ENCODE measurements at places on chromosomes 12 and 14.

DNA sequence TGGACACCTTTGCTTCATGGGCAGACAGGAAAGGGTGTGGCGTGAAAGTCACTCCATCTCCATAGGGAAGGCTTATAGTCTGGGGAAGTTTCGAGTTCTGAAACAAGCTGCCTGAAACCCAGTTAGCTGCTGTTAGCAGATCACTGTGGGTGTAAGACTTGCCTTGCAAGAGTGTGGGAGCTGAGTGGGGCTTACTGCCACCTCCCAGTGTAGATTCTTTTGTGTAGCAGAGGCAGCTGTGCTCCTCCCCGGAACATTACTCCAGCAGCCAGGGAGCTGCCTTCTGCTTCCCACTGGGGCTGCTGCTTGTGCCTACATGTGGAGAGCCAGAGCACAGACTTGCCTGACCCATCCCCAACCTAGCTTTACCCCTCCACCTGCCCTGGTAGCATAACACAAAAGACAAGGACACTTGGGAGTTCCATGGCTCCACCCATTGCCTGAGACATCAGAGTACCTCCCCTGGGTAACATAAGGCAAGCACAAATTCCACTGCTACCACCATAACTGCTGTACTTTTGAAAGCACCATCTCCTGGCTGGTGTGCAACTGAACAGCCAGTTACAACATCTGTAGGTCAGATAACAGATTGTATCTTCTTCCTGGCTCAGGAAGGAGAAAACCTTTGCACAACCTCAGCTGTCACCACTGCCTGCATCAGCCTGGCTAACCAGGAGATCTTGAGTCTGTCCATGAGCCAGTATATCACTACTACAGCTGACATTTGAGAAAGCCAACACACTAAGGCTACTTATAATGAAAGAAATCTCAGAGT is 69.5 kb downstream of the ADAMTS20 start:
- no peak for DNase-seq

GRCh38 chr12:3034067-3034750 is 43.0 kb upstream of the TSPAN9 start:
- DNase-seq, result peak; percentile 52

DNA sequence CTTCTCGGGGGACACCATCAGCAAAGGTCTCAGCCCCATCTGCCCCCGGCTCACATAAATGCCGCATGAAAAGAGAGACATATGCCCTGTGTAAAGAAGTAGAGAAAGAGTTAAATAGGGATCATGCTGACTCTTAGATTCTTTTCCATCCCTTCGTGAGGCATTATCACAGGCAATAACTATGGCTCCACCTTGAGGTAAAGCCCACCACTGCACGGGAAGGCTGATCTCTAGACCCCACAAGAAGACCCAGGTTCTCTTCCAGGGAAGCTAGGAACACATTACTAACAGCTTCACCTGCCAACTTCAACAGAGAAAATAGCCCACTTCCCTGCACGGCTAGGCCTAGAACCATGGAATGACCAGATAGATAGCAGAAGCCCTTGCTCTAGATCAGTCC is 14.1 kb upstream of the NOP2 start:
- no peak for DNase-seq

- DNase-seq, result no peak
Measured at GRCh38 chr12:116127859-116128258, 149.6 kb downstream of the MED13L start.

DNA sequence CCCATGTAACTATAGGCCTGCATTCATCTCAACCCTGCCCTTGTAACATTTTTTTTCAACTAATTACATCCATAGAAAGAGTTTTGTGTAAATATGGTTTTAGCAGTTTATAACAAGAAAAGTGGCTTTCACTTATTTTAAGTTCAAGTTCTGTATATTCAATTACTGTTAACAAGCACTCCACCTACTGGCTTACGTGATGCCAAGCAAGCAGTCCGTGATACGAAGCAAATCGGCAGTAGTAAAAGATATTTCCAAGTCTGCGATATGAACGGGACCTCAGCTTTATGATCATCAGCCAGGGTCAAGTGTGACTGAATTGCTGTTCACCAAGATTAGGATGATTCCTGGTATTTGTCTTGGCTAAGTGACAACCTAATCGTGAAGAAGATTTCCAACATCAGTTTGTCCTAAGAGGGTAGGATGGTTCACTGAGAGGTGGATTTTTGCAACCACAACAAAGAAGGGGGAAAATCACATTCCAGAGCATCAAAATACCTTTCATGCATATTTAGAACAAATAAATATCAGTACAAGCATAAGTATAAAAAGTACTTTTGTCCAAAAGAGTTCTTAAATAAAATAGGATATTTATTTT is 456.2 kb downstream of the FOXG1 start:
- no peak for DNase-seq

DNA sequence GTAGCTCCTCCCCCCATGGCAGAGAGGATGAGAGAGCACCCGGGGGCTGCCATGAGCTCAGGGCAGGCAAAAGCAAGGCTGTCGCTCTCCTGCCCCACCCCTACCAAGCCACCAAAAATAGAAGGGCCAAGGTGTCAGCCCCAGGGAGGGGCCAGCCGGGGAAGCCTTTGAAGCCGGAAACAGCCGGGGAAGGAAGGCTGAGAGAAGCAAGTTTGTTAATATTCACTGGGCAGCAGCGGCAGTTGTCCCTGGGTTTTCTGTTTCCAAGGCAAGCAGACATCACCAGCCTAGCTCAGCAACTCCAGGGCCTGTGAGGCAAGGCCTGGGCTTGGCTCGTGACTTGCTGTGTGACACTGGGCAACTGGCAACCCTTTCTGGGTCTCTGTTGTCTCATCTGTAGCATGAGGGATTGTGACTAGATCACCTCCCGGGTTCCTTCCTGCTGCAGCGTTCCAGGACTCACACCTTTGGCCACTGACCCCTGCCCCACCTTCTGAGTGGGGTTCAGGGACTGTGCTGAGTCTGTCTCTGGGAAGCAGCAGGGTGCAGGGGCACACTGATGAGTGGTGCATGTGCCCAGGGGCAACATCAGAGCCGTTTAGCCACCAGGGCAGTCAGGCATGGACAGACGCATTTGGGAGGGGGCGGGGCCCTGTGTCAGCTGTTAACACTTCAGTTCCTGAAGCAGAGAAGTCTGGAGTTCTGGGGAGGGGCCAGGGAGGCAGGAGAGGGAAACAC is 24.3 kb downstream of the SYNDIG1L start:
- DNase-seq, result no peak

DNA sequence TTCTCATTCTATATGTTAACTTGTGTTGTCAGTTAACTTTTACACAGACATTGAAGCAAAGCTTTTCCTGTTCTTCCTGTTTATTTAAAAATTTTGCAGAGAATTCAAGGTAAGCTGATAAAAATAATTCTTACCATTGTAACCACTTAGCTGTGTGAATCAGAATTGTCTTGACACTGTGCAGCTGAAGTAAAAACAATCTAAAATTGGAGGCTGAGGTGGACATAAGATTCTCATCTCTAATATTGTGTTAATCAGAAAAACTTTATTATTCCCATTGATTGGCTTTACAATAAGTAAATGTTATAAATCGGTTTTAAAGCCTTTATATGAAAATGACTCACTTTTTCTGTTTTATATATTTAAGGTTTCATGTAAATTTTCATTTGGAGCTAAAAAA is 240.3 kb upstream of the PLEKHG7 start:
- no peak for DNase-seq

DNA sequence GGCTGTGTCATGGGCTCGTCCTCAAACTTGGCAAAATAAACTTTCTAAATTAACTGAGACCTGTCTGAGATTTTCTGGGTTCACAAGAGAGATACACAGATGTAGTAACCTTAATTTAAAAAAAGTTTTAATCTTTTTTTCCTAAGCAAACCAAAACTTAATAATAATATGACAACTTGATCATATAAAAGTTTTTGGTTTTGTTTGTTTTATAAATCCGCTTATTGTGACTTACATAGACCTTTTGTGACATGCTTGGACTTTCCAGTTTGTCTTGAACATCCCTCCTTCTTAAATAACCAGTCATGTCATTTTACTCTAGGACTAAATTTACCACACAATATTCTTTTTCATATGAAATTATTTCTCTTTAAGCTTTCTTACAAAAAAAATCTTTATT is 8.5 kb downstream of the RDH12 start:
- no peak for DNase-seq

- no peak for DNase-seq
Measured at GRCh38 chr14:69105326-69105725, 47.6 kb downstream of the DCAF5 start.

GRCh38 chr14:94396628-94397225 is 8.3 kb upstream of the SERPINA1 start:
- no peak for DNase-seq

- DNase-seq, result peak; percentile 53
Measured at GRCh38 chr12:14366209-14367039, 942 bp downstream of the ATF7IP start.

DNA sequence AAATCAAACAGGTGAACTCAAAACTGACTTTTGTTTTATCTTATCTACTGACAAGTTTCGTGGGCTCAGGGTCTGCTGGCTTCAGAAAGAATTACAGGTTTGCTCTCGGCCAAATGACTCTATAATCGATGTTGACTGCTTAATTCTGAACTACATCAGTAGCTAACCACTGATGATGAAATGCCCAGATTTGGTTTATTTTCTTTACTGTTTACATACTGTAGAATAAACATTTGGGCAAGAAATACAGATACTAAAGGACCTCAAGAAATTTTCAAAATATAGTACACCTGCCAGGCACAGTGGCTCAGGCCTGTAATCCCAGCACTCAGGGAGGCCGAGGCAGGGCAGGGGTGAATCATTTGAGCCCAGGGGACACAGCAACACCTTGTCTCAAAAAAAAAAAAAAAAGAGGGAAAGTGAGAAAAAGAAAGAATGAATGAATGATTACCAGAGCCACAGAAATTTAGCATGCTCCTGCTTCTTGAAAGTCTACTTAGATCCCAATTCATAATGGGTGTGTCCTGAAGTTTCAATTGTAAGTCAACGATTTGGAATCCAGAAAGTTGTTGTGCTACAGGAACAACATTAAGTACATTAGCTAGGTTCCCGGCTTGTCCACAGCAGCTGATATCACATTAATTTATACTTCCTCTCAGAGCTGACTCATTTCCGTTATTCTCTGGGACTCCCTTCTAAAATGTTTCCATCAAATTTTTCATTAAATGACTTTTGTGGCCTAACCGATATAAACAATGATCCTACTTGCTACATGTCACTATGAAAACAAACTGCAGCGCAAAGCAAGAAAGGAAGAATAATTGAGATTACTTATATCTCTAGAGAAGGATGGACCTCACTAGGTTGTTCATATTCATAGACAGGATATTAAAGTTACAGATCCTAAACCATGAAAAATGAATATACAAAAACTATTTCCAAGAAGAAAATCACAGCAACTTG is 134.3 kb downstream of the MED13L start:
- no peak for DNase-seq

GRCh38 chr12:81520064-81520945 is 238.8 kb downstream of the PPFIA2 start:
- no peak for DNase-seq

- DNase-seq, result peak; percentile 73
Measured at GRCh38 chr12:53190108-53190729, 9.5 kb upstream of the CSAD start.

DNA sequence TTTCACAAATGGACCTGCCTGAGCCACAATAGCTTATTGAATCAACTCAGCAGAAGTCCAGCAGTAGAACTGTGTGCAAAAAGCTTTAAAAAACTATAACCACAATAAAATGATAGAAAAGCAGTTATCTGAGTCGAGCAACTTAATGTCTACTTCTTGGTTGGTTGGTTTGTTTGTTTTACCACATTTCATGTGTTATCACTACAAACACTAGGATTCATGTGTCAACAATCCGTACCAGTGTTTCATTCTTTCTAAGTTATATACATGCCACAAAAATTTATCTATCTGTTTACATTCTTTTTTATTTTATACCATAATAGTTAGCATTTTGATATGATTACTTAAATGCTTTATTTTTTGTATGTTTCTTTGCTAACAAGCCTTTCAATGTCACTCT is 339.0 kb downstream of the KCNH5 start:
- no peak for DNase-seq

GRCh38 chr12:64085996-64086395 is 136.1 kb downstream of the KICS2 start:
- DNase-seq, result no peak

- no peak for DNase-seq
Measured at GRCh38 chr14:67650694-67651093, 23.7 kb downstream of the VTI1B start.

DNA sequence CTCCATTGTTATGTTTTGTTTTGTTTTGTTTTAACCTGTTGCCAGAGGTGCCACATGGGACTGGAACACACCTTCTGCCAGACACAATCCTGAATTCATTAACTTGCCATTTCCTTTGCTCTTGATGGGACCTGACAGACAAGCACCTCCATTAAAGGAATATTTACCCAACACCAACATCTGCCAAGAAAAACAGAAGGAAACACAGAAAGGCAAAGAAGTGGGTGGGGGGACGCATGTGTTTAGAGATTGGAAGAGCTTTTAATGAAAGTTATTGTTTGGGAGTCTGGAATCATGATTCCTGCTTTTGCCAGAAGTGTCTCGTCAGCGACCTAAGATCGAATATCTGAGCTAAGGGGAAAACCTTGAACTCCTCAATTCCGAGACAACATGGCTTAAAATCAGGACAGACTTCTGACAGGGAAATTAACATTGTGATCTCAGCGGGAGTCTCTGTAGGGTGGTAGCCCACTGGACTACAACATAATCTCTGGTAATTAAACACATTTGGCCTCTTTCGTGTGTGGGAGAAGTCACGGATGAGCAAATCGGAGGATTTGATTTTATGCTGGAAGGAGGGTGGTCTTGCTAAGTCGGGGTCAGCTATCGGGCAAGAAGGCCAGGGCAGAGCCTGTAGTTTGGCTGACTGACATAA is 210.4 kb upstream of the FAR2 start:
- no peak for DNase-seq

GRCh38 chr12:48219631-48220030 is 16.5 kb upstream of the OR10AD1 start:
- DNase-seq, result peak; percentile 36

- DNase-seq, result no peak
Measured at GRCh38 chr14:104546591-104547309, 32.8 kb upstream of the C14orf180 start.

DNA sequence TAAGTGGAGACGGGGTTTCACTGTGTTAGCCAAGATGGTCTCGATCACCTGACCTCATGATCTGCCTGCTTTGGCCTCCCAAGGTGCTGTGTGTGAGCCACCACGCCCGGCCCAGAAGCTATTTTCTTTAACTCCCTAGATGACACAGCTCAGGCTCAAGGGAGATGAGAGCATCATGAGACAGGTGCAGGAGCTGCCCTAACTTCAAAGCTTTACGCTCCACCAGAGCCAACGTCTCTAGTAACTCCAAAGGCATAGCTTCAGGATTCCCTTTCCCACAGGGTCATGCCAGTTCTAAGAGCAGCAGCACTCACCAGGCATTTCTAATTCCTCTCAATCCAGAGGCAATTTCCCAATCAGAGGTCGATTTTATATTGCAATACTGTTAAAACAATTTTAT is 21.0 kb downstream of the NDUFA12 start:
- DNase-seq, result peak; percentile 3

GRCh38 chr14:100037353-100037752 is 27.9 kb upstream of the EVL start:
- no peak for DNase-seq

GRCh38 chr14:103739466-103739792 is 23.8 kb downstream of the ZFYVE21 start:
- DNase-seq, result no peak

Measured in NCI-H526 (cell line).